ENCODE measurements at places on chromosomes 1 and 21.
A peak's percentile ranks its signal among the peaks of the same experiment; 100 is the strongest.

DNA sequence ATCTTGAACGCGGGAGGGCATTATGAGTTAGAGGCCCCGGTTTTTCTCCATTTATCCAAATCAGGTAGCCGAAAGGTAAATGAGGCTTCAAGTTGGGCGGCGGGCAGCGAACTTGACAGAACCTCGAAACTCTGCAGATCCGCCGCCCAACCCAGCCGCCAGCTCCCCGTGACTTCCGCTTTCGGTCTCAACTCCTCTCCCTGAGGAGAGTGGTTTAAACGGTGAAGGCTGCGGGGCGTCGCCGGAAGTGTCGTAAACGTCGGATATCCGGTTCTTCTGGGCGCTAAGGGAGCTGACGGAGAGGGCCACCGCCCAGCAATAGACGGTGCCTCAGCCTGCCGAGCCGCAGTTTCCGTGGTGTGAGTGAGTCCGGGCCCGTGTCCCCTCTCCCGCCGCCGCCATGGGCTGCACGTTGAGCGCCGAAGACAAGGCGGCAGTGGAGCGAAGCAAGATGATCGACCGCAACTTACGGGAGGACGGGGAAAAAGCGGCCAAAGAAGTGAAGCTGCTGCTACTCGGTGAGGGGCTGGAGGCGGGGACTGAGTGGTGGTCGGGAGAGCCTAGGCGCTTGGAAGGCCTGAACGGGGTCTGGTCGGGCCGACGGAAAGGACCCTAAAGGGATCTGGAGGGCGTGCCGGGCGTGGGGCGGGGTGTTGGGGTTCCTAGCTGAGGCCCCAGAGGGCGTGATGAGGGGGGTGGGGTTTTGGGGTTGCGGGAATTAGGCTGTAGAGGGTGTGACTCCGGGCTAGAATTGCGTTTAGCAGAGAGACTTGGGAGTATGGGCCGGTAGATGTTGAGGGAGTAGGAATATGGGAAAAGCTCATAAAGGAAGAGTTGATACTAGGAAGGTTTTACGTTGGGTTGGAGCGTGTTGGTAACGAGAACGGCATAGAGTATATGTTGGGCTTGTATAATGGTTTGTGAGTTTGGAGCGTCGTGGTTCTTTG lies at the start of gene GNAI3:
Gene GNAI3, plus strand, starts transcription at position 295 of the 947 bp plus-strand sequence. Its CDS starts 106 bp downstream, at position 401.
- peak; percentile 94 for DNase-seq

- peak; percentile 65 for DNase-seq
Measured at GRCh38 chr1:192575499-192576189, at the start of gene RGS1. TSS of gene RGS1 (plus strand) at chr1:192575773. CDS start at chr1:192575793, 20 bp downstream.

DNA sequence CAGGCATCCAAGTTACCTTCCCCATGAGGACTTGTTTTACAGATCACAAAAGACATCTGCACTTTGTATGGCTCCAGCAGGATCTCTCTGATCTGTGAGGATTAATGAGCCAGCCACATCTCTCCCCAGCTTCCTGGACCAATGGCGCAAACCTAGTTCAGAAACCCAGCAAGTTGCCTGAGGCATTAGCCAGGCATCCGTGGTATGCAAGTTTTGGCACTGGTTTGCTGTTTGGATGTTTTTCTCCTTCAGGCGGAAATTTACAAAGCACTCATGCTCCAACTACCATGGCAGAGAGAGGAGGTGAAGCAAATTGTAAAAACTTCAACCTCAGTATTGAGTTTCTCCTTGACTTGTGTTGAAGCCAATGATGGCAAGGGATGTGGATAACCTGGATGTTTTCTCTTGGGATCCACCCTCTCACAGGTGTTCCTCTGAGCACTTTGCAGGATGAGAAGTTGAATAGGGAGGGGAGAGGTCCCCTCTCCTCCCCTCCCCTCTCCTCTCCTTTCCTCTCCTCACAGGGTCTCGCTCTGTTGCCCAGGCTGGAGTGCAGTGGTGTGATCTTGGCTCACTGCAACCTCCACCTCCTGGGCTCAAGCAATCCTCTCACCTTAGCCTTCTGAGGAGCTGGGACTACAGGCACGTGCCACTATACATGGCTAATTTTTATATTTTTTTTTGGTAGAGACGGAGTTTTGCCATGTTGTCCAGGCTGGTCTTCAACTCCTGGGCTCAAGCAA lies 25.6 kb upstream of the ENO1 start:
- DNase-seq, result no peak

GRCh38 chr1:36955016-36955415 lies 79.3 kb downstream of the GRIK3 start:
- DNase-seq, result no peak

GRCh38 chr1:208248307-208248801 lies 4.2 kb upstream of the PLXNA2 start:
- no peak for DNase-seq

DNA sequence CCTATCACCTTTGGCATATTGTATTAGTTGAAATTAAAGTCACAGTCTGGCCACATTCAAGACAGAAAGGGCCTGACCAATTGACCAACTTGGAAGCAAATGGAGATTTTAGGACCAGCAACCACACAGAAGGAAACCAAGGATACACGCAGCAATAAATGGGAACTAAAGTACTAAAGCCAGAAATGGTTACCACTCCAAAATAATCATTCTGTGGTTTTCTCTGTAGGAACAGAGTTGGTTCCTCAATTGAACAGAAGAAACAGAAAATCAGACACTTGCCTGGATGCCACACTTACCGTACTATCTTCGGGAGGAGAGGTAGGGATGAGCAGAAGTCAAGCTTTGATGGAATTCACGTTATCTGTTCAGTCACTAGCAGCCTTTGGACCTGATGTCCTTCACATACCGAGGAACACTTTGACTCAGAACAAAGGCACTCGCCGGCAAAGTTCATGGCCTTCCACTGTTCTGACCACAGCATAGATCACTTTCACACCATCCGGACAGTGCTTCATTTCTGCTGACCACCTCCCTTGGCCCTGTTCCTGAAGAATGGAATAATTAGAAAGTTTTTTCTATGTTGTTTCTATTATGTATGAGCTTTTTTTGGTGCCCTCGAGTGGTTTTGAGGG lies 96.9 kb downstream of the LPAR3 start:
- DNase-seq, result no peak

GRCh38 chr1:31760471-31761470 lies 3.4 kb downstream of the ADGRB2 start:
- peak; percentile 46 for DNase-seq

- DNase-seq, result no peak
Measured at GRCh38 chr1:163161841-163162240, 40.9 kb downstream of the RGS5 start.

DNA sequence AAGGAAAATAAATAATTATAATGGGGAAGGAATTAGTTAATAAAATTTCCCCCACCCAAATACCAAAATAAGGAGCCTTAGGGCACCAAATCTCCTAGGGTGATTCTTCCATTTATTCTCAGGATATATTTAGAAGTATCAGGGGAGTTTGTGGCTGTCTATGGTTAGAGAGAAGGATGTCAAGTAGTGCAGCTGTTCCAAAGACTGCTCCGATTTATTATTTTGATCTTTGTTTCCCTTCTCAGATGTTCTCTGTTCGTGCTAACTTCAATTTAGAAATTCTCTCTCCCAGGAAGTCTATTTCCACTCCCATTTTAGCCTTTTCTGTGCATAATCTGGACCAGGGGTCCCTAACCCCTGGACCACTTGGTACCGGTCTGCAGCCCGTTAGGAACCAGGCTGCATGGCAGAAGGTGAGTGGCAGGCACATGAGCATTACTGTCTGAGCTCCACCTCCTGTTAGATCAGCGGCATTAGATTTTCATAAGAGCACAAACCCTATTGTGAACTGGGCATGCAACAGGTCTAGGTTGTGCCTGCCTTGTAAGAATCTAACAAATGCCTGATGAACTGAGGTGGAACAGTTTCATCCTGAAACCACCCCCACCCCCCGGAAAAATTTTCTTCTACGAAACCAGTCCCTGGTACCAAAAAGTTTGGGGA lies 9.3 kb upstream of the MAST2 start:
- DNase-seq, result no peak

- DNase-seq, result no peak
Measured at GRCh38 chr1:87058343-87058649, 143.9 kb downstream of the HS2ST1 start.

DNA sequence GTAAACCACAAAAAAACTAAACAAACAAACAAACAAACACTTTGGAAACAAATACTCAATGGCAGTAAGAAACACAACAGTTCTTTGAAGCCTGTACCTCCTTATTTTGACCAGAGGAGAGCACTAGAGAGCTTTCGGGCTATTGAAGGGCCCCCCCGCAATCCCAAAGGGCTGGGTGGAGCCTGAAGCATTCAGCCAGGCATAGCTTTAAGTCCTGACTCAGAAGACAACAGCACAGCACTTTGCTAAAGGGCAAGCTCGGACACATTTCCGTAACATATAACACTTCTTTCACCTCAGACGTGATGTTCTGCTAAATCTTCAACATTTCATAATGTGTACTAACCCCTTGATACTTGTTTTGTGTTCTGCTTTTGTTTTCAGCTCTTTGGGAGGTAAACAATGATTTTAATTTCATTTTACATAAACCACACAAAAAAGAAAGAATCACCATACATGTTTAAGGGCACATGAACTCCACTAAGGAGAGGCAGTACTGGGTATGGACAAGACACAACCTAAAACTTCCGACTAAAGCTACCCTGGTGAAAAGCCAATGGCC lies 9.7 kb upstream of the SHCBP1L start:
- DNase-seq, result no peak

Data from T-helper 22 cell (primary cell).